ENCODE measurements at places on chromosomes 3 and 15.

DNA sequence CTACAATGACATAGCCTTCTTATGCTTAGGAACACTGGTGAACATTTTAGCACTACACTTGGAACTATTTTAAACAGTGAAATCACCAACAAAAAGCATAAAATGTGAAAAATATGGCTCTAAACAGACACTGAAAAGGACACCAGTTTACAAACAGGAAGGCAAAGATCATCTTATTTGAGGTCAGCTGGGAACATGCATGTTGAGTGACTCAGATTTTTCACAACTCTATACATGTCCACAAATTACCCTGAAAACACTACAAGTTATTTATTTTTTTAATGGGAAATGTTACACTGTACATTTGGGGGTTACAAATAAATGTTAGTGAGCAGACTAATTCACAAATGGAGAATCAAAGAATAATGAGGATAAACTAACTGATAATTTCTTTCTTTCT lies 12.5 kb upstream of the GK5 start:
- peak; percentile 36 for DNase-seq

DNA sequence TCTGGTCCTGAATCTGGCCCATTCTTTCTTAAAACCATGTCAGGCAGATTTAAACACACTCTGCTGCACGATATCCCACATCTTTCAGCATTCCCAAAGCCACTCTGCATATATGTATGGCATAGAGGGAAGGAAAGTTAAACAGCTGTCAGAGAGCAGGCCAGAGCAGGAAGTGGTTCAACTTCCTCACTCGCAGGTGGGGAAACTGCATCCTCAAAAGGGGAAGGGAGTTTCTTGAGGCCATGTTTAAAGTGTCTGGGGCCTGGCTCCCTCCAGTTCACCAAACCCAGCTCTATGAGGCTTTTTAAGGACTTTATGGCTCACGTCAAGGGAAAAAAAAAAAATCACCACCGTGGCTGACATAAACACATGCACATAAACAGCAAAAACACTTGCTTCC lies 123.1 kb downstream of the OPA1 start:
- no peak for DNase-seq

DNA sequence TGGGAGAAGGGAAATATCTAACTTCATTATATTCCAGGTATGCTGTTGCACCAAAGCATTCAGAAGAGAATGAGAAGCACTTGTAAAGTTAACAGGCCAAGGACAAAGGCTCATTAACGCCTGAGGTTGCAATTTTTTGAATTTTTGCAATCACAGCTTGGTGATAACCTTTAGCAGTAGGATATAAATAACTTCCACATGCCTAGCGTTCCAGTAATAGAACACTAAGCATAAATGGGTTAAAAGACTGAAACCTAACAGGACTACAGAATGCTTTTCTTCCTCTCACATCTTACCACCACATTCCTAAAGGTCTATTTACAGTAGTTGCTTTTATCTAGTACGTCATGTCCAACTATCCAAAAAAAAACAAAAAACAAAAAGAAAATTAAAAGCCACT lies 57.4 kb upstream of the IMPG2 start:
- DNase-seq: peak; percentile 45

DNA sequence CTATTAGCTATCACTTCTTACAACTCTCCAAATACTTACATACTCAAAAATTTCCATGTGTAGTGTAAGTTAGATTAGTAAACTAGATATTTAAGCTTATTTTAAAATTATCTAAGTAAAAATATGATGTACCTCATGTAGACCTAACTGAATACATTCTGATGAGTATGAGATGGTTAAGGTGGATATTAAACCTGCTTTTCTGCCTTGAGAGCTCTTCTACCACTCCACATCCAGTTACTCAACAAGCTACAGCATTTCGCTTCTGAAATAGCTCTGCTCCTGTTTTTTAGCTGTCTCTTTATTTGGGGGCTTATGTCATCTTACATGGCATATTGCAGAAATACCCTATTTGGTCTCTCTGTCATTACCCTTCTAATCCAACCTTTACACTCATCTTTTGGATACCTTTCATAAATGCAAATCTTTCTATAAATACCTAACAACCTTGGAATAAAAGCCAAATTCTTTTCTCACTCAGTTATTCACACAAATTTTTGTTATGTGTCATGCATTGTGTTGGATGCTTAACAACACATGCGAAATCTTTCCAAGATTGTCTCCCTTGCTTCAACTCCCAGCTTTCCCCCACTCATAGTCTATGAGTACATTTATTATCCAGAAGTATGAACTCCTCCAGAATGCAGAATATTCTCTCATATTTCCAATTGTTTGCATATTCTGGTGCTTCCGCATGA lies 92.0 kb downstream of the ALCAM start:
- no peak for DNase-seq

DNA sequence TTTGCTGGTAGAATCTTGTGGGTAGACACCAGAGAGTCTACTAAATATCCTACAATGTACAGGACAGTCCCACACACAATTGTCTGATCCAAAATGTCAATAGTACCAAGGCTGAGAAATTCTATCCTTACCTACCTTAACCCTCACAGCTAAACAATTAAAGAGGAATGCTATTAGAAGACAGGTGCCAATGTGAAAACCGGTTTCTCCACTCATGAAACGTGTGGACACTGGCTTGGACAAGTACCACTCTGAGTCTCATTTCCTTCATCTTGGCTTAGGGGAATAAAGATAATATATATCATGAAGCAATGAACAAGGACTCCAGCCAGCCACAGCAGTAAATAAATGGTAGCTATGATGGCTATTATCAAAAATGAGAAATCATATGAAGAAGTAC lies 90.2 kb downstream of the RFTN1 start:
- no peak for DNase-seq

- no peak for DNase-seq
Observed at GRCh38 chr15:38207621-38208020, 45.0 kb upstream of the SPRED1 start.

All from fibroblast of villous mesenchyme (primary cell).